ENCODE measurements at places on chromosomes 7 and 10.
A peak's percentile ranks its signal among the peaks of the same experiment; 100 is the strongest.

GRCh38 chr7:97871659-97872024, 566 bp downstream of the ASNS start:
- DNase-seq, result peak; percentile 15

GRCh38 chr7:53789741-53790140, 752.4 kb upstream of the VSTM2A start:
- DNase-seq, result no peak

DNA sequence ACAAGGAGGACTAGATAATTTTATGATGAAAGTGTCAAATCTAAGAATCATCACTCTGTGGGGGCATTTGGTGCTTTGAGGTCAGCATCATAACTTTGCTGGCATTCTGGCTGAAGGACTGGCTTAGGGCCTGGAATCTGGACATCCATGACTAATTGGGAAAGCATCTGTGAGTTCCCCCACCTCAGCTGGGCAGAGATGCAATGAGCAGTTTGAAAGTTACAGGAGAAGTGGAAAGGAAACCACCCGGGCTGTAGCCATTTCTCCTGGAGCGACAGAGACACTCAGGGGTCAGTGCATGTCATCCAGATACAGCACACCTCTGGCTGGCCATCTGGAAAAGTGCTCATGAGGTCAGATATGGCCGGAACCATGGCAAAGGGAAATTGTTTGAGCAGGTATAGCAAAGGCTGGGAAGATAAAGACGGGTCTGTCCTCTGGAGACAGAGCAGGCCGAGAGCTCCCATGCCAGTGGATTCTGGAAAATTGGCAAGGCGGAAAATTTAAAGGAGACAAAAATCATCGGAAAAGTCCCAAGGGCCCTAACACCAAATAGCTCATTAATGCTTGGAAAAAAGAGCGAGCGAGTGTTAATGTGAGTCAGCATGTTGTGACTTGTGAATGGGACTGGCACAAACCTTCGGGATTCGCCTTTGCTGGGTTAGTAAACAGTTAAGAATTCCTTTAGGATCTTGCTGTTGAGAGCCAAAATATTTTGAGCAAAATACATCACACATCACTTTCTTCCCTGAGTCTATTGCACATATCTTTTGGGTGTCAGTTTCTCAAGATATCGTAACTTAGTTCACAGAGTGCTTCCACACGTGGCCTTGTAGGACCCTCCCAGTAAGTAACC, 188.4 kb upstream of the AGK start:
- no peak for DNase-seq

DNA sequence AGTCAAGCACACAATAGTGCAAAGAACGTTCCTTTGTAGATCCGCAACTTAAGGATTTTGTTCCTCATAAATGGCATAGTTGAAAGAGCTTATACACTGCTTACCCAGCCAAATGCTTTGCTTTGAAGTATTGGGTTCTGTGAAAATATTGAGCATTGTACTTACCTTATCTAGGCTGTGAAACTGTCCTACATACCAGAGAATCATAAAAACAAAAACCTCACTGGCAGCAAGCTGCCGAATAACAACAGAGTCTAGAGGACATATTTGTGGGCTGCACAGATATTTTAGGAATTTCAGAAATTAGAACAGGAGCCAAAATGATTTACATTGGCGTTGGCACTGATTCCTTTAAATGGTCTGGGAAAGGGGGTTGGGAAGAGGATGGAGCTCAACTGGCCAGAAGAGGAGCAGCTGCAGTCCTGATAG, 174.8 kb downstream of the RTKN2 start:
- no peak for DNase-seq

DNA sequence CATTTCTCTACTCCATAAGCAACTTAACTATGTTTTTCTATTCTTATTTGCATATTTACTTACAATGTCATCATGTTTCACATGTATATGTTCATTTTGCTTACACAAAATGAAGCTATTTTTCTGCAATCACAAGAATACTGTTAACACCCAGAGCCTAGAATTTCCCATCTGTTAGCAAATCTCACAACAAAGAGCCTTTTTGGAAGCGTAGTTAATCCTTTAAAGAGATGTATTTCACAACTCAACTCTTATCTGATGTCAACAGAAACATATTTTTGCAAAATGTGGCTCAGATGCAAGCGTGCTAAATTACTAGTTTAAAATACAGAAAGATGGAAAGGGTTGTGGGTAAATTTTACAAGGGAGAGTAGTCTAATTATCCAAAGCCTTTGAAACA, 110.6 kb upstream of the COL1A2 start:
- DNase-seq, result no peak

- DNase-seq, result no peak
Observed at GRCh38 chr10:132172091-132173066, 14.4 kb upstream of the DPYSL4 start.

DNA sequence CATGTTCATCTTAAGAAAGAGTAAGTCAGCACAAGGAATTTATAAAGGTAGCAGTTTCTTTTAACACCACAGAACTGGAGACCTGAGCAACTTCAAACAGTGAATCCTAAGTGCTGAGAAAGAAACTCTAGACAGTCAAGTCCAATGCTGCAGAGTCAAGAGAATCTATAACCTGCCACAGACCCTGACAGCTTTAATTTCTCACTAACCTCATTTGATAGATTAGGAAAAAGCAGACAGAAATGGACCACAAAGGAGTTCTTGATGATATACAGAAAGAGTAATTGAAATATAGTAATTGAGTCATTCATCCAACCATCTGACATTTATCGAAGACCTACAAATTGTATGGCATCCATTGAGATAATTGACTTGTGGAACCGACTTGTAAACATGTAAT, 847.0 kb downstream of the SORCS1 start:
- DNase-seq, result no peak

DNA sequence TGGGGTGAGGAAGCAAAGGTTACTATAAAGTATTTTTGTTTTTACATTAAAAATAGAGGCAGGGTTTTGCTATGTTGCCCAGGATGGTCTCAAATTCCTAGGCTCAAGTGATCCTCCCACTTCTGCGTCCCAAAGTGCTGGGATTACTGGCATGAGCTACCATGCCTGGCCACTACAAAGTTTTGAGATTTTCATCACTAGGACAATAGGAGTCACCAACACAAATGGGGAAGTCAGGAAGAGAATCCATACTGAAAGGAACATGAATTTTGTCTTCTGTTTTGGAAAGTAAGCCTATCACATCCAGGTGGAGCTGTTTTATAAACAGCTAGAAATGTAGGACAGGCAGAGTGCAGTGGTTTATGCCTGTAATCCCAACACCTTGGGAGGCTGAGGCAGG, 20.0 kb upstream of the CAPZA2 start:
- DNase-seq, result no peak

DNA sequence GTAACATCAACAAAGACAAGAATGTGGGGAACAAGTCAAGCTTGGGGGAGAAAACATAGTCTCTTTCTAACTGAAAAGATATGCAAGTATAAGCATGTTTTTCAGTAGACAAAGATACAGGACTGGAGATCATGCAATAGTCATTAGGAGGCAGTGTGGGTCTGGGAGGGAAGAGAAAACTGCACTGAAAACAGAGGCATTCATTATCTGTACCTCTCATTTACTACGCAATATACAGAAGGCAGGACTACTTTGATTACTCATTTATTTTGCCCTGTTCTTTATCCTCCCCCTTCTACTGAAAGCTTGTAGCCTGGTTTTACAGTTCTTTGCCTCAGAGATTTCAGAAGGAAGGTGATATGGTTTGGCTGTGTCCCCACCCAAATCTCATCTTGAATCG, 341.2 kb downstream of the CRPPA start:
- no peak for DNase-seq

DNA sequence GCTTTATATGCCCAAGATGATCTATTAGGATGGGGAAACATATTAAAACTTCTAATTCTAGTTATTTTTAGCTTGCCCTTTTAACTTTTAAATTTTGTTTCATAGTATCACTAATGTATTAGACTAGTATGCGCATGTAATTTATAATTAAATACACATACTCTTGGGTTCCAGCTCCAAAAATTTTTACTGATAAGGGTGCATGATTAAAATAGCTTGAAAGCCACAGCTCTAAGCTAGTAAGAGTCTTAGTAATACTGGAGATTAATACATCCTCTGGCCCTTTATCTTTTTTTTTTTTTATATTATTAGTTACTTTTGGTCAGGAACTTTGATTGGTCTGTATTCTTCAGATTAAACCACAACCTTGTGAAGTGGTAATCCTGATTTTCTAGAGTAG, 53.6 kb downstream of the ATXN7L1 start:
- DNase-seq, result no peak

DNA sequence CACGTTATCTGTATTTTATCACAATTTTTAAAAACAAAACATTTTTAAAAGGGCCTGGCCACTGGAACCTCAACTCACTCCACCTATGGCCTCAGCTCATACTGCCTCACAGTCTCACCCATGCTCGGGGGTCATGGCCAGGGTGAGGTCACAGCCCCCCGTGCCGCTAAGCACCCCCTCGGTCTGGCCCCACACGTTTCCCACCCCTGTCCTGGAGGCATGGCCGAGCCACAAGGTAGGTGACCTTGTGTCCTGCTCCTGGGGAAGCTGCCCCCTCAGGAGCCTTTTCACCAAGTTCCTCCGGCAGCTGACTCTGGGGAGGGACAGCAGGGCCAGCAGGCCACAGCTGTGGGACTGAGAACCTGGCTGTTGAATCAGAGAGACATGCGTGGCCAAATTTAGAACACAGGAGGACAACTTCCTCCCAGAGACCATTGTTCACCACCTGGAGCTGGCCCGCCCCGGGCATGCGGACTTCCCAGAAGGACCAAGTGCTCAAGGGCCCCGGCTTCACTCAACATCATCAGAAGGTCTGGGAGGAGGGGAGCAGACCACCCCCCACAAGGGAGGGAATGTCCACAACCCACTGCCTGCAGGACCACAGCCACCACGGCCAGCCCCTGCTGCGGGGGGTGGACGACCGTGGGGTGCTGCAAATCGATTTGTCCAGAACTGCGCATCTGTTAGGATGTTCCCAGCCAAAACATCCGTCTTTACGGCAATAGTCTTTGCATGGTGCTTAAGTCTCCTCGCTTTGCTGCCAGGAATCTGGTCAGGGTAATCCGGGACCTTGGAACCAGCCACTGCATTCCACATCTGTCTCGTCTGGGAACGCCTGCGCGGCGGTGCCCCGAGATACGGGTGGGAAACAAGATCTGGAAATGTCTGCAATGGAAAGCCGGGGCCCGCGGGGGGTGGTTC, 48.6 kb upstream of the PDGFA start:
- DNase-seq, result no peak

- no peak for DNase-seq
Observed at GRCh38 chr7:71009636-71010035, 122.3 kb upstream of the GALNT17 start.

GRCh38 chr7:16422103-16422435, 731 bp upstream of the CRPPA start:
- no peak for DNase-seq

DNA sequence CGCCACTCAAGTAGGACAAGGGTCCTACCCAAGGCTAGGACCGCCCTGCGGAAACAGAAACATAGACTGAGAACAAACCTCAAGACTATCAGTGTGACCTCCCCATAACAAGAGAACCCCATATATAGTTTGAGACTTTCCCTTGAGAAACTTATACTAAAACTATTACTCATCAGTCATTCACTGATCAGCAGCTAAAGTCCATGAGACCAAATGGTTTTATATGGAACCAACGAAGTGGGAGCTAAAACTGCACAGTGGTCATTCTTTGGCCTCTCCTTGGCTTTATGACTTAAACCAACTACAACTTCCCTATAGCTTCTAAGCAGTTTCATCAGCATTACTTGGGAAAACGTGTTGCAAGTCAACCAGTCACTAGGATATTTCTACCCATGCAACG, 13.7 kb upstream of the ZSCAN21 start:
- no peak for DNase-seq

DNA sequence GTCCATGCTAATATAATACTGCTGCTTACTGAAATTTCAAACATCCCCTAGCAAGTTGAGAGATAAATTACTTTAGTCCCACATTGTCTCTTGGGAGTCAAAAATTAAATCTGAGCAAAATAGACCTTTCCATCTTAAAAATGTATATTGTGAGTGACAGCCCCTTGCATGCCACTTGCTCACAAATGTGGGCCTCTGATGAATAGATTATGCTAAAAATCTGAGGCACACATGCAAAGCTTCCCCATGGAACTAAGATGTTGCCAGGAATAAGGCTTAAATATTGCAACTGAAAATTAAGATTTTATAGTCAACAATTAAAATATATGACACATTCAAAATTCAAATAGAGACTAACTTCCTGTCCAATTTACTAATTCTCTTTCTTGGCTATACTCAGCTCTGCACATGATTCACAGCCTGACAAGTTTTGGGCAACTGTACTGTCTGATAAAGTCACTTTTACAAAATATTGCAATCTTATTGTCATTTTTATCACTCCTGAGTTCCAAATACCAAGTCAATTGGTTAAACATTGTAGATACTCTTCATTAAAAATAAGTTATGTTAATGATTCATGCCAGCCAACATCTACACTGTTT, 301.2 kb downstream of the CACNA2D1 start:
- no peak for DNase-seq

GRCh38 chr10:3190817-3191216, 18.2 kb upstream of the PITRM1 start:
- no peak for DNase-seq

DNA sequence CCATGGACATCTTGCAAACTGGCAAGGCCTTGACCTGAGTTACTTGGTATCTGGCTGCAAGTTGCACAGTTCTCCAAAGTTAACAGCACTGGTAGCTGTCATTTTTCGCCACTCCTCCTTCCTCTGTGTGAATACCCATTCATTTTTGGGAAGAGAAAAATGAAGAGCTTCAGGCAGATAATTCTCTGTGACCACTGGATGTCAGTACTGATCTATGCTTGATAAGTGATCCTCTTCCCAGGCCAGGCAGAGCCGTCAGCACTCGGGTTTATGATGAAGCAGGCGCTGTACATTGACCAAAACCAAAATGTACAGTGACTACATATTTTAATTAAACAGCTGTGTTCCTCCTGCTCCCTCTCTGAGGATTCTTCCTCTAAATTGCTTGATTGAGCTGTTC, 55.9 kb upstream of the PDZD8 start:
- DNase-seq, result no peak

DNA sequence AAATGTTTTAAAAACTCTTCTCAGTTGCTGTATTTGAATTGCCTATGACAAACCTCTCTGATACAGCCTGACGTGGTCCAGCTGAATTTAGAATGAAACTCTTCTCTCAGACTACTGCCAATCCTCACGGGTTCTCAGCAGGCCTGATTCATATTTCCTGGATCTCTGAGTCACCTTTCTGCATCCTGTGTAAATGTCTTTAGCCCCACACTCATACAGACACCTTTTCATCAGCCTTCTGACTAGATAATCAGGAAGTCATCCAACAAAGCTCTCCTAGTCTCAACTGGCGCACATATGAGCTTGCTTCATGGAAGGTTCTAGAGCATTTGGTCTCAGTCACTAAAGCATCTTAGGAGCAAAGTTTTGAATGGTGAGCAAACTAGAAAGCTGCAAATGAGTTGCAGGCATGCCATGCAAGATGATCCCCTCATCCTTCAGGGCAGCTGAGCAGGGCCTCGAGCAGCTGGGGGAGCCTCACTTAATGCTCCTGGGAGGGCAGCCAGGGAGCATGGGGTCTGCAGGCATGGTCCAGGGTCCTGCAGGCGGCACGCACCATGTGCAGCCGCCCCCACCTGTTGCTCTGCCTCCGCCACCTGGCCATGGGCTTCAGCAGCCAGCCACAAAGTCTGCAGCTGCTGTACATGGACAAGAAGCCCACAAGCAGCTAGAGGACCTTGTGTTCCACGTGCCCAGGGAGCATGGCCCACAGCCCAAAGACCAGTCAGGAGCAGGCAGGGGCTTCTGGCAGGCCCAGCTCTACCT, 182.8 kb downstream of the ARHGAP12 start:
- no peak for DNase-seq
